Fibroblast of skin of back (primary cell): ENCODE measurements at places on chromosomes 12 and 14.
A peak's percentile ranks its signal among the peaks of the same experiment; 100 is the strongest.

DNA sequence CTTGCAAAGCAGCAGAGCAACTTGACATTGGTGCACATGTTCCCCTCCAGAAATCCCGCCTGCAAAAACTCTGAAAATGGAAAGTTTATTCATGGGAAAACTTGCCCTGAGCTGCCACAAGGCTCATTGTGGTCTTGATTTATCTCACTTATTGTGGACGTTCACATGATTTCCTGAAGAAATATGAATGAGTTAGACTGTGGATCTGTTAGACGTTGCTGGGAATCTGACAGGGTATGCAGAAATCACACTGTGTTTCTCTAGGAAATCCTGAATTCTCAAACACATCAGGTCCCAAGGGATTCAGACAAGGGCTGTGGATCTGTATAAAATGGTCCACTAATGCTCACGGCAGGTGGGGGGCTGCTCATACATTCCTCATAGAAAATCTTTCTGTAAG, 72.2 kb downstream of the EID3 start:
- DNase-seq: no peak

DNA sequence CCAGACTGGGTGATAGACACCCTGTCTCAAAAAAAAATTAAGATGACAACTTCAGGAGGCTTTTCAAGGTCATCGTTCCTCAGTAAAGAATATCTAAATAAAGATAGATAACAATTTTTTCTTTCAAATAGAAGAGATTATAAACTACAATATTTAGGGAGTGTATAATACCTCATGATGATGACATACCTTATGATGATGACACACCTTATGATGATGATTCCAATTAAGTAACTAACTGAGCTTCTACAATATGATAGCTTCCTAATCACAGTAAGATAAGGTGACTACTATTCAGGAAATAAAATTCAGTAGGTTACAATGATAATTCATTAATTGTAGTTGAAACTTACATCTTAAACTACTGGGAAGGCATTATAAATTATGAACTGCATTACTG, 40.4 kb downstream of the KITLG start:
- DNase-seq: no peak

GRCh38 chr12:110266980-110267620, 13.9 kb upstream of the ATP2A2 start:
- peak; percentile 91 for DNase-seq

DNA sequence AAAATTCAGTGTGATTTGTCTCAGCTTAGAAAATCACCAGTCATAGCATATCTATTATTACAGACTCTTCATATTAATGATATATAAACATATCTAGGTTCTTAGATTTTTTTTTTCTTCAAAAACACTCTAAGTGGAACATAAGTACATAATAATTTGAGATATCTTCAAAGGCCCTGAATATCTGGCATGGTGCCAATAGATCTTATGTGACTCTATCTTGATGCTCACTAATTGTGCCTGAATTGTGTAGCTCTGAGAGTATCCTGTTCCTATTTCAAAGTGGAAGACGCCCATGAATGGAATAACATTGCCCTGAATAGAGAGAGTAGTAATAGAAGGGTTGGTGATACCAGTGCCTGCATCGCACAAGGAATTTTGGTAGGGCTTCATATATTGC, 1312.7 kb upstream of the USP15 start:
- no peak for DNase-seq

DNA sequence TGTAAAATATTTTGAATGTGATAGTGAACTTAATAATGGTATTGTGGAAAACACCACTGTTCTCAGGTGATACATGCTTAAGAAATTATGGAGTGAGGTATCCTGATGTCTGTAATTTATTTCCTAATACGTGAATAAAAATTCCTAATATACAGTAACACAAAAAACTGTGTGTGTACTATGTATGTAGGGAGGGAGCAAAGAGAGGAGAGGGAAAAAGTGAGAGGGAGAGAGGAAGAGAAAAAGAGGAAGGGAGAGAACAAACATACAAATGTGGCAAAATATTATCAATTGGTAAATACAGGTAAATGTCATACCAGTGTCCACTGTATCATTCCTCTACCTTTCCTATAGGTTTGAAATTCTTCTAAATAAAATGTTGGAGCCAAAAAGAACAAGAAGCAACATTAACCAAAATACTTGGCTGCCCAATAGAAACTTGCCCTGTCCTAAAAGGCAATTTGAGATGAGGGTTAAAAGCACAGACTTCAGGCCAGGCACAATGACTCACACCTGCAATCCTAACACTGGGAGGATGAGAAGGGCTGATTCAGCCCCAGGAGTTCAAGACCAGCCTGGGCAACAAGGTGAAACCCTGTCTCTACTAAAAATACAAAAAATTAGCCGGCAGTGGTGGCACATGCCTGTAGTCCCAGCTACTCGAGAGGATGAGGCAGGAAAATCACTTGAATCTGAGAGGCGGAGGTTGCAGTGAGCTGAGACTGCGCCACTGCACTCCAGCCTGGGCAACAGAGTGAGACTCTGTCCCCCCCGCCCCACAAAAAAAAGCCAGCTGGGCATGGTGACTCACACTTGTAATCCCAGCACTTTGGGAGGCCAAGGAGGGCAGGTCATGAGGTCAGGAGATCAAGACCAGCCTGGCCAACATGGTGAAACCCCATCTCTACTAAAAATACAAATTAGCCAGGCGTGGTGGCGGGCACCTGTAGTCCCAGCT, 14.5 kb downstream of the R3HDM2 start:
- peak; percentile 20 for DNase-seq

DNA sequence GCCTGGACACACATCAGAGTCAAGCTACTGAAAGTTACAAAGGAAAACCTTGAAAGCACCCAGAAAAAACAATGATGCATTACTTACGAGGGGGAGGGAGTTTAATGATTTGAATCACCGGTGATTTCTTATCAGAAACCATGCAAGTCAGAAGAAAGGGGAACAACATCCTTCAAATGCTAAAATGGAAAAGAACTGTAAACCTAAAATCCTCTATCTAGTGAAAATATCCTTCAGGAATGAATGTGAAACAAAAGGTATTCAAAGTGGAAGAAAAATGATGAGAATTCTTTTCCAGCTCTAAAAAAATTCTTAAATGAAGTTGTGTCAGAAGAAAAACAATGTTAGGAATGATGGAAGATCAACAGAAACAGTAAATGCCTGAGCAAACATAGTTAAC, 16.8 kb downstream of the SCAF11 start:
- DNase-seq: peak; percentile 61

GRCh38 chr12:131897875-131898274, 3.5 kb downstream of the ULK1 start:
- DNase-seq: no peak

- no peak for DNase-seq
These were observed 788 bp downstream of the TEX52 start for GRCh38 chr12:2856051-2856450.

GRCh38 chr12:88036353-88036965, 7.3 kb upstream of the C12orf50 start:
- peak; percentile 54 for DNase-seq

GRCh38 chr12:78863482-78864402, 832 bp upstream of the SYT1 start:
- peak; percentile 16 for DNase-seq

- DNase-seq: no peak
These were observed 54.1 kb downstream of the KRT80 start for GRCh38 chr12:52137746-52138145.

DNA sequence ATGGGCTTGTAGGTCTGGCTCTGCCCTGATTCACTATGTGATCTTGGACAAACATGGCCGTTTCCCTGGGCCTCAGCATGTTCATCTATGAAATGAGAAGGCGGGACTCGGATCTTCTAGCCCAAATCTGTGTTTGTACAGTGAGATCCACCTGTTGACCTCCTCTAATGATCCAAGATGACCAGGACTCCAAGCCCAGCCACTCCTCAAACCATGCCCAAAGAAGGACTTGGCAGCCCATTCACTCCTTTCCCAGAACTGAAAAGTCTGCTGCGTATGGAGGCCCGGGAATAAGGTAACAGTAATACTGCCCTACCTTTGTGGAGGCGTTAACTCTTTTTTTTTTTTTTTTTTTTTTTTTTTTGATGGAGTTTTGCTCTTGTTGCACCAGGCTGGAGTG, 39.9 kb downstream of the APPL2 start:
- no peak for DNase-seq

DNA sequence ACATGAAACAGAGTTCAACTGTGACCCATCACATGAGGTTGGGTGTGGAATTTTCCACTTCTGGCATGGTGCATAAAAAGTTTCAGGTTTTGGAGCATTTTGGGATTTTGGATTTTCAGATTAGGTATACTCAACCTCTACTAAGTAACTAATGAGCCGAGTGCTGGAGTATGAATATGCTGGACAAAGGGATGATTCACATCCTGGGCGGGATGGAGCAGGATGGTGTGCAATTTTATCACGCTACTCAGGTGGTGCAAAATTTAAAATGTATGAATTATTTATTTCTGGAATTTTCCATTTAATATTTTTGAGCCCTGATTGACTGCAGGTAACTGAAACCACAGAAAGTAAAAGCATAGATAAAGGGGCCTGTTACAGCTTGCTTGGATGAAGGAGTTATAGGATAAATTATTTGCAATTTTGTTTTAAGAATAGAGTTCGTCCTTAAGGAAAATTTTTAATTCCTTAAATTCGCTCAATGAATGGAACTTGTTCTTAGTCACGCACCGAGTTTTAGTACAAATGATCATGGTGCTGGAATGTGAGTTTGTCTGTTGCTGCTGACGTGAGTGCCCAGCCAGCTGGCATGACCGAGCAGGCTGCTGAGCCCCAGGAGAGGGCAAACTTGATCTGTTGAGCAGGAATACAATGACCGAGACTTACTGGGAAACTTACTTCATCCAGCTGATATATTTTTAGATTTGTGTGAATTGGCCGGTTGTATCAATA, 176.3 kb downstream of the ESR2 start:
- DNase-seq: peak; percentile 11

GRCh38 chr14:80805136-80805535, 136.4 kb downstream of the CEP128 start:
- DNase-seq: peak; percentile 50

- no peak for DNase-seq
These were observed 2.0 kb downstream of the FERMT2 start for GRCh38 chr14:52948836-52949235.

GRCh38 chr12:52944683-52945388, 4.1 kb upstream of the KRT18 start:
- no peak for DNase-seq

GRCh38 chr14:23604675-23605170, 26.1 kb upstream of the JPH4 start:
- no peak for DNase-seq

GRCh38 chr14:28763751-28764256, 2.8 kb upstream of the FOXG1 start:
- DNase-seq: no peak

DNA sequence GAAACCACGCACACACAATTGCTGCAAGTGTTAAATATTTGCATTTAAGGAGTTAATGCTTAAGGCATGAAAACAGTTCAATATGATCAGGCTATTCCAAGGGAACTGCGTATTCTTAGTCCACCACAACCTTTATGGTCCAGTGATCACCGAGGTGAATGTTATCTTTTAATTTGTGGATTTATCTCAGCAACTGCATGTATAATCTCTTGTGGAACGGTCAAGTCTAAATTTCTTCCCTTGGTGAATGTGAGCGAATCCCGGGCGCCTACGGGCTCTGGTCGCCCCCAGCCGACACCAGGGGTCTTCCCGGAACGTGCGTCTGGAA, 999 bp upstream of the AK7 start:
- no peak for DNase-seq

DNA sequence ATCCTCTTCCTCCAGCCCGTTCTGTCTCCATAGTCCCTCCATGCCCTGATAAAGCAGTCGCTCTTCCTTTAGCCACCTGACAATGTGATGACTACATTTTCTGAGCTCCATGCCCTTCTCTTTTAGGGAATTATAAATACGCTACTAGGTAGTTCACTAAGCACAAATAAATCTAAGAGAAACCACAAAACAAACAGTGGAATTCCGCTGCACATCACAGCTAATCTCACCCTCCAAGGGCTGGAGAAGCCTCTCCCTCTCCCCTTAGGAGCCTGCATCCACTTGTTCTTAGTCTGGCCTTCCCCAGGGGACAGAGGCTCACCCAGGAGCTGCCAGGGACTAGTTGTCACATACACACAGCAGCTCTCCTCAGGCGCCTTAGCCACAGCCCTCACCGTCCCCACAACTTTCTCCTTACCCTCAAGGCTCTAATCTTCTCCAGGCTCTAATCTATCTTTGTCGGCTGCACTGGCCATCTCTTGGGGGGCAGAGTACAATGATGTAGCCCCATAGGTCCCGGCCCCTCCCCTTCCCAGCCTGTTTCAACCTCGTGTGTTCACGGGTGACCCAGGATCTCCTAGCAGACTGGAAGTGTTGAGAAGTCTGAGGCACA, 55.9 kb upstream of the GPR68 start:
- no peak for DNase-seq

GRCh38 chr12:100545092-100545491, 28.4 kb upstream of the GAS2L3 start:
- DNase-seq: no peak

GRCh38 chr12:12627308-12627827, 15.7 kb downstream of the CREBL2 start:
- DNase-seq: no peak

DNA sequence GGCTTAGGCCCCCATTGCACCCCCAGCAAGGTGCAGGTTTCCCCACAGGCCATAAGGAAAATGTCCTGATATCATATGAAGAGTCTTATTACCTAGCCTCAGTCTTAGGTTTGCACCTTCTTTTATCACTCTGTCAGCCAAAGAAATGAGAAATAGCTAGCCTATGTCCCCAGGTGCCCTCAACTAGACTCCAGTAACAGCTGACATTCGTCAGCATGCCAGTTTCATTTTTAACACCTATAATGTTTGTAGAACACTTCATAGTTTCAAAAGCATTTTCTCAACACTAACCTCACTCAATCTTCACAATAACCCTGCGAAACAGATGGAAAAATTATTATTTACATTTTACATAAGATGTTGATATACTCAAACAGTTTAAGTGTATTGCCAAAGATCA, 24.0 kb upstream of the OR10P1 start:
- no peak for DNase-seq

DNA sequence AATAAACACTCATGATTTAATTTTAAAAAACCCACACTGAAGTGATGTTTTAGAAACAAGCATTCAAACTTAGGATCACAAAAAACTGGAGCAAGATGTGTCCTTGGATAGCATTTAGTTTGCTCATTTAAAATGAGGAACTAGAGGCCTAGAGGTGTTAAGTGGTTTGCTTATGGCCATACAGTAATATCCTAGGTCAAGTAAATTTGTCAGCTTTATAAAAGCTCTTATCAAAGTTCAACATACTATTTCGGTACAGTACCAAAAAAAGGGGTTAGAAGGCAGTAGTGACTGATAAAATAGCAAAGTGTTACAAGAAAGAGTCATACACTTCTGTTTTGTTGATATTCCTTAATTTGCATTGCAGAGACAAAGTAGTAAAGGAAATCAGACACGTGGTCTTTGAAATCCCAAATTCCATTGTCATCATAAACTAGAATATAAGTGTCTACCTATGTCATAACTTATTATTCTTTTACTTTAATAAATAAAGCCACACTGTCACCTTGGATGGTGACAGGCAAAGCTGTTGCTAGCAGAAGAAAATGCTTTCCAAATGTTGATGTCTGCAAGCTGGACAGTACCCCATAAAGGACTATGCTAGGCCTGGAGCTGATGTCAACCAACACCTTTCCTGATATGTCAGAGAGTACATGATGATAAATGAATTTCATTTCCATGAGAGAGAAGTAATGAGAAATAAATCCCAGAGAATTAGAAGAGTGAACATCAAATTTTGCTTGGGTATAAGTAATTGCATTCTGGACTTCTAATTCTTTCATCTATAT, 17.6 kb upstream of the SRP54 start:
- DNase-seq: no peak

GRCh38 chr12:107807471-107808150, 33.1 kb downstream of the ASCL4 start:
- no peak for DNase-seq
